ENCODE measurements at places on chromosomes 6 and 20.

GRCh38 chr6:136503303-136504029 lies 46.8 kb downstream of the MAP7 start:
- DNase-seq = no peak

GRCh38 chr6:134593887-134594286 lies 276.0 kb upstream of the SGK1 start:
- no peak for DNase-seq

DNA sequence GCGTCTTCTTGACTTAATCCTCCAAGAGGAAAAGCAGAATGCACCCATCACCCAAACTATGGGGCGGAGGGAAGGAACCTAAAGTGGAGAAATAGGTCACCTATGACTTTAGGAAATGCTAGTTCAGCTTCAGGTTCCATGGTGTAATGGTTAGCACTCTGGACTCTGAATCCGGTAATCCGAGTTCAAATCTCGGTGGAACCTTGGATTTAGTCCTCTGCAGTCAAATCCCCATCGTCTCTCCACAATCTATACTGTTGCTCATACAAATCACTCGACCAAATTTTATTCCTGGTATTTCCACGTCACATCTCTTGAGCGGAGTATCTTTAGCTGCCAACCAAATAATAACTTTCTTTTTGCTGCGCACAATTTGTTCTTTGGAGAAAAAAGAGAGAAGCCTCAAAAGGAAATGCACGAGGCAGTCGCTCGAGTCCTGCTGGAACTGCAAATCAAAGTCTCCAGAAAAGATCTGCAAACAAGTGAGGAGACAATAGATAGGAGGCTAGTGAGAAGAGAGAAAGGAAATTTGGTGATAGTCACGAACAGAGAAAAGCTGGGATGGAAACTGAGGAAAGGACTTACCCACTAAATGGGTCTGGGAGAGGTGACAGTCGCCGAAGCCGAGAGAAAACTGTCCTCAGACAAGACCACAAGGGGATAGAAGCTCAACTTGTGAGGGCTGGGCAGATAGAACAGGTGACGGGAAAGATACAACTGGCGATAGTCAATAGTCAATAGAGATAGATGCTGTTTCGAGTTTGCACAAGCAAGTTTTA lies 16.6 kb downstream of the POM121L2 start:
- DNase-seq = no peak

GRCh38 chr6:101396548-101397173 lies 3.2 kb downstream of the GRIK2 start:
- peak; percentile 63 for DNase-seq

DNA sequence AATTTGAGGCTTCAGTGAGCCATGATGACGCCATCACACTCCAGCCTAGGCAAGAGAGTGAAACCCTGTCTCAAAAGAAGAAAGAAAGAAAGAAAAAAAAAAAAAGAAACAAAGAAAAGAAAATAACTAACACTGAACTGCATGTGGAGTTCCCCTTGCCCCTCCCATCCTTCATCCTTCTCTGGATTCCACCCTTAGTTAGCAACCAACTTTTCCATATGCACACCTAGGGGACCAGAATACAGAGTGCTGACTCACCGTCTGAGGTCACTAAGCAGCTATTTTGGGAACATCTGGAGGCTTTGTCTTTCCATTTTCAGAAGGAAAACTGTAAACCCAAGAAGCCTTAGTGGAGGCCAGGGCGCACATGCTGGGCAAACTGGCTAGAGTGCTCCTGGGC lies 257.4 kb downstream of the MAFB start:
- DNase-seq = no peak

GRCh38 chr20:12108846-12109245 lies 191.2 kb downstream of the BTBD3 start:
- no peak for DNase-seq
